Esophagus squamous epithelium (tissue), 5 donors: ENCODE measurements at places on chromosomes 2 and 18.

DNA sequence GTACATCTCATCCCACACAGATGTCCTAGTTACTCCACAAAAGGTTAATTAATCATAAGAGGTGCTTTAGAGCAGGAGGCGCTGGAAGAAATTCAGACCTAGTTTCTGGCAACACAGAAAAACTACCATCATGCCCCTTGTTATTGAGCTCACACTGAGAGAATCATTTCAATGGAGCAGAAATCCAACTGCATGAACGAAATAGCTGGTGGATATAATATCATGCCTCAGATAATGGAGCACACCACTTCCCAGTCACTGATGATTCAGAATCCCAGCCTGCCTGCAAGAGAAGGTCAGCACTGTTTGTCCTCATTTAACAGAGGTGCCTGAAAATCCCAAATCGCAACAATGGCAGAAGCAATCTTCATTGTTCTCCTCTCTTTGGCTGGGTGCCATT, 125.8 kb upstream of the CREB1 start:
- no peak for DNase-seq

- DNase-seq = no peak
Measured at GRCh38 chr2:8332646-8333045, 349.2 kb upstream of the ID2 start.

- no peak for DNase-seq
Measured at GRCh38 chr18:57797209-57797651, 5.9 kb downstream of the ATP8B1 start.

DNA sequence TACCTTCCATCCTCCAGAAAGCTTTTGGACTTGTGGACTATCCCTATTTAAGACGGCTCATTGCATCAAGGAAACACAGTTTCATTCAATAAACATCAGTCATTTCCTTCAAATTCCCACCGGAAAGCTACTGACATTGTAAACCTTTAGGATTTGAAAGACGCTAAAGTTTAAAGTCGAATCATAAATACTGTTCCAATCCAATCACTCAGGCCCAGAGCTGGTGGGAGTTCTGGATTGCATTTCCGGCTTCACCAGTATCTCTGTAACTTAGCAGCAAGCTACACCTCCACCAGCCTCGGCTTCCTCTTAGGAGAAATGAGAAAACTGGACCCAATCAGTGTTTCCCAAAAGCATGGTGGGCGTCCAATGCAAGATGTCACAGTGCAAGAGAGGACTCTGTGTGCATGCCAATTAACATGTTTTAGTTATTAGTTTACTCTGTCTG, 1.6 kb downstream of the WDFY1 start:
- no peak for DNase-seq

DNA sequence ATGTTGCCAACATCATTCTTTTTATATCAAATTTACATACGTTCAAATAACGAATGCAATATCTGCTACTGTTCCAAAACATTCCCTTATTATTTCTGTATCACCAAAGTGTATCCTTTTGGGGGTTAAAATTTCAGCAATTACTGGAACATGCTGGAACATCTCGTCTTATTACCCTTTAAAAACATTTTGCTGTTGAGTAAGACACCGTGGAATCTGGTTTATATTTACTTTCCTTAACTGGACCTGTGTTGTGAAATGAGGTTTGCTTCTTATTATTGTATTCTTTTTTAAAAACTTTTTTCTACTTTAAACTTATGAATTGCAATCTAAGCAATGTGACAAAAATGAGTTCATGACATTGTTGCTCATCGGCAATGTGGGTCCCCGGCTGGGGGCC, 87.4 kb upstream of the PTPRM start:
- no peak for DNase-seq

- no peak for DNase-seq
Measured at GRCh38 chr18:9860682-9861081, 25.1 kb upstream of the TXNDC2 start.

- DNase-seq = no peak
Measured at GRCh38 chr2:218465987-218466633, 47.2 kb downstream of the VIL1 start.

- no peak for DNase-seq
Measured at GRCh38 chr2:85502720-85503119, 36.2 kb upstream of the MAT2A start.

DNA sequence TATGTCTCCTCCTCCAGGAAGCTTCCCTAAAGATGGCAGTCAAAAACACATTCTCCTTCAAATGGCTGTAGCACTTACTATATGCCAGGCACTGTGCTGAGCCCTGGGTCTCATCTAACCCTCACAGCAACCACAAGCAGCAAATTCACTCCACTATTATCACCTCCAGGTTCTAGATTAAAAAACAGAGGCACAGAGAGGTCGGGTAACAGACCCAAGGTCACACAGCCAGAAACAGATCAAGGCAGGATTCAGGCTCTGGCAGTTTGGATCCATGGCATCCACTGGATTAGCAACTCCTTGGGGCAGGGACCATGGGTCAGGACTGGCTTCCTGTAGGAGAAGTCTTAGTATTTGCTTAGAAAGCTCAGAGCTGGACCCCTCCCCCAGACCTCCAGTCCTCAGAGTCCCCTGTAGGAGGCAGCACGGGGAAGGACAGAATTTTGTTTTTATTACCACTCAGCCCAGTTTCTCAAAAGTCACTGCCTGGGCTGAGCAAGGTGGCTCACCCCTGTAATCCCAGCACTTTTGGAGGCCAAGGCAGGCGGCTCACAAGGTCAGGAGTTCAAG, 34.4 kb downstream of the ZFP36L2 start:
- DNase-seq = no peak

GRCh38 chr2:102033031-102033749, 41.4 kb downstream of the IL1R2 start:
- DNase-seq = no peak

DNA sequence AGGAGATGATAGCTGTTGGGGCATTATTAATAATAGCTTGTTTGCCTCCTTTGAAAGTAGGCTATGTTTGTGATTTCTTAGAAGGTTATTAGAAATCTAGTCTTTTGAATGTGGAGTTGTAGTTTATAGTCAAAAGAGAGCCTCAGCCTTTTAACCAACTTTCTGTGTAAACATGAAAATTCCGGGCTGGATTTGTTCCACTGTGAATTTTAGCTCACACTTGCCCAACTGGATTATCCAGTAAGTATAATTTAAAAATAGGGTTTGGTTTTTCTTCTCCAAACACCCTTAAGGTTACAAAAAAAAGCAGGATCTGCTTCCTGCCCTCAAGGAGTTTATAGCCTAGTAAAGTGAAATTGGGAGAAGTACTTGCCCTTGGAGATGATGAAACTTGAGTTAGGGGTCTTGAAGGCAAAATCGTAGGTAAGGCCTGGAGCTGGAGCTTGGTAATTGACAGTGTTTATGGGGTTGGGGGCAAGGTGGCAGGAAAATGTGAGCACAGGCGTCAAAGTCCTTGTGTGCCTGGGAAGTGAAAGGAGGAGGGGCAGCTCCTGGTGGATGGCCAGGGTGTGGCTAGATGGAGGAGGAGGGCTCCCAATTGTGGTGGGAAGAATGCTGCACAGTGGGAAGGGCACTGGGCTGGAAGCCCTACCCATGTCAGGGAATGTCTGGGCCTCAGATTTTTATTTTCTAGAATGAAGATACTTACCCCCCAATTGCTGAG, 21.3 kb downstream of the ITGA6 start:
- DNase-seq = no peak

- no peak for DNase-seq
Measured at GRCh38 chr18:56563568-56563967, 74.8 kb downstream of the TXNL1 start.

DNA sequence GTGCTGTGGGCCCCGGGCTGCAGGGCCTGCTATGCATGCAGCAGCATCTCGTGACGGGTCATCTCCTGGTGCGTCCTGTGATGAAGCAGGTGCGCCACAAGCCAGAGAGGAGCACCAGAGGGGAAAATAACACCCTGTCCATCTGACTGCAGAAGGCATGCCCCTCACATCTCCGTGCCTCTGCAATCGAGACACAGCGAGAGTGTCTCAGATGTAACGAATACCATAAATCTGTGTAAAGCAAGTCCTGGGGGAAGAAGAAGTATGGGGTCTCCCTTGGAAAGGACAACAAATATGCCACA, 137.5 kb downstream of the PTGR3 start:
- DNase-seq = no peak

DNA sequence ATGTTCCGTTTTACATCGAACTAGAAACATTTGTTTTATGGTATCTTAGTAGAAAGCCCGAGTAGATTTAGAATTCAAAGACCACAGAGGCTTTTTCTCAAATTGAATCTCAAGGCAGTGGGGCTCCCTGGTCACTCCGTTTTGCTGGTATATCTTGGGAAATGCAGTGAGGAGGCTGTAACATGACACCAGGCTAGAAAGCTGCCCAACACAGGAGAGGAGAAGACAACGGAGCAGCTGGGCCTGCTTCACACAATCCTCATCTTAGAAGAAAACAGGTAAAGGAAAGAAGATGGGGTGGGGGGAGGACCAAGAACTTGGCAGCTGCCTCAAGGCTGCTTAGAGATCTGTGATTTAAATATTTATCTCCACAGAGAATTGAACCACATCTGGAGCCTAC, 38.3 kb upstream of the EPB41L3 start:
- no peak for DNase-seq

- no peak for DNase-seq
Measured at GRCh38 chr2:159608723-159609308, 7.5 kb downstream of the BAZ2B start.

- DNase-seq = no peak
Measured at GRCh38 chr2:30441023-30441422, 6.0 kb upstream of the LCLAT1 start.

DNA sequence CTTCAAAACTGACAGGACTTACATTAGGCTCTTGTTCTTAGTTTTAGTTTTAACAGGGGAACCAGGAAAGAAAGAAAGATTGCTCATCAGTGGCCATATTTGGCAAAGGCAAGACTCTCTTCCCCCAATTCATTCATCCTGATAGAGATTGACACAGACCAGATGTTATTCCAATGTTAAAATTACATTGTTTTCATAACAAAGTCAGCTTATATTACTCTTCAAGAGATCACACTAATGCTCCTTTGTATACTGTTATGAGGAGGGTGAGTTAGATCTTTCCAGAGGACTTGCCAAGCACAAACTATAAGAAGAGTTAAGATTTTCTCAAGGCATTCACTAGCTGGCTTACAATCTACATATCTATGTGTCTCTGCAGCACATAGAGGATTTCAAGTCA, 252.1 kb downstream of the SLC8A1 start:
- no peak for DNase-seq

DNA sequence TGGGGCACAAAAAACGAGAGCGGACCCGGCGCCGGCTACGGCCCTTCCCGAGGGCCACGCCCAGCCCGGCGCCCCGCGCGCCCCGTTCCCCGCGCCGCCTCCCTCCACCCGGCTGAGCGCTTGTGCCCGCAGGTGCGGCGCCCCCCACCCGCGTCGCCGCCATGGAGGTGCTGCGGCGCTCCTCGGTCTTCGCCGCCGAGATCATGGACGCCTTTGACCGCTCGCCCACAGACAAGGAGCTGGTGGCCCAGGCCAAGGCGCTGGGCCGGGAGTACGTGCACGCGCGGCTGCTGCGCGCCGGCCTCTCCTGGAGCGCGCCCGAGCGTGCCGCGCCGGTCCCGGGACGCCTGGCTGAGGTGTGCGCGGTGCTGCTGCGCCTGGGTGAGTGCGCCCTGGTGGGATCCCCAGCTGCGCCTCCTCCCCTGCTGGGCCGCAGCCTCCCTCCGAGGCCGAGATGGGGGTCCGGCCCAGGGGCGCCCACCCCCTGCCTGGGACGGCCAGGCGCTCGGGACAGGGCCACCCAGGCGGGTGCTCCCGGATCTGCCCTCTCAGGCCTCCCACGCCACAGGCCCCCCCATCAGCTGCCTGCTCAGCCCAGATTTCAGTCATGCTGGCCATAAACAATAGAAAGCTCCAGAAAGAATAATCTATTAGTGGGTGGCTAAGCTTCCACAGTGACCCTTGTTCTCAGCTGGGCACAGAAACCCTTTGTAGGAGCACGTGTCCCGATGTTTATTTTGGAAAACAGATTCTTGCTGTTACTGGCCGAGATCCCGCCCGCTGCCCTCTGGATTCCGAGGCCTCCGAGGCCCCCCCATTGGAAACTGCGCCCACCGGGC, 997 bp downstream of the BOK start:
- no peak for DNase-seq

DNA sequence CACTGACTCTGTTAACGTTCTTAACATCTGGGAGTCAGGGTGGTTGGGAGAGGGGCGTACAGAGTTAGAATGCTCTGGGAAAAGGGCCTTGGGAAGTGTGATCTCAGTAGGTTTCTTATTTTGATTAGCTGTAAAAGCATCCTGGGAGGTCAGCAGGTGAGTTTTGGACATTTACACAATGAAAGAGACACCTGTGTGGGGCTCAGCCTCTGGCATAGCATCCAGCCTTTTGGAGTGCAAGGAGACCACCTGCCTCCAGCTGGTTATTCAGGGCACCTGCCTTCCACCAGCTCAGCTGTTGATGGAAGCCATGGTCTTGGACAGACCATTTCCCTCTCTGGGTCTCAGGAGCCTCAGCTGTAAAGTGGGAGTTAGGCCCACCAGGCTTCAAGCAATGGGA, 49.7 kb downstream of the ACAA2 start:
- DNase-seq = no peak

DNA sequence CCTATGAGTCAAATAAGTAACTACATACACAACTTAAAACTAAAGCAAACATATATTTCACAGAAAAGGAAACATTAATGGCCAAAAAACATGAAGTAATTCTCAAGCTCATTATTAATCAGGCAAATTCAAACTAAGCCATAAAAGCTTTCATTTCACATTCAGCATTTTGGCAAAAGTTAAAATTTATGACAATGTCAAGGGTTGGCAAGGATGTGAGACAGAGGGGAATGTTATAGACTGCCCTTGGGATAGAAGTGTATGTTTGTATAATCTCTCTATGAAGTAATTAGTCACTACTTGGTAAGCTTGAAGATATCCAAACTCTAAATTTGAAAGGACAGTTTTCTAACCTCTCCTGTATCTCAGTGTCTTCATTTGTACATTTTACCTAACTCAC, 539.4 kb downstream of the RIT2 start:
- DNase-seq = no peak

DNA sequence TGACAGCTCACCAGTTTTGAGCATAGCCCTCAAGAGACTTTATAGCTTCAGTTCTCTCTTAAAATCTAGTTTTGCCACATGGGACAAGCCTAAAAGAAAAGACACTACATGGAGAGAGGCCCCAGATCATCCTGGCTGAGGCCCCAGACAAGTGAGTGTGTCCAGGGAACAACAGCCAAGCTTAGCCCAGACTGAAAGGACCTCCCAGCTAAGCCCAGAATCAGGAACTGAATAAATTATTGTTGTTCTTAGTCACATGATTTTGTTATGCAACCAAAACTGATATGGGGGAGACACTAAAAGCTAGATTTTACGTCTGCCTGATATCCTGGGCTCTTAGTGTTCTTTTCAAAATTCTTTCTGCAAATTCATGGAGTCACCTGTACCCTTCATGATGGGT, 29.3 kb upstream of the LBH start:
- DNase-seq = no peak

GRCh38 chr2:120434492-120435308, 88.8 kb downstream of the INHBB start:
- DNase-seq = no peak

GRCh38 chr2:239854596-239854995, 170.5 kb downstream of the NDUFA10 start:
- no peak for DNase-seq
